AML-193 (cell line): ENCODE measurements at places on chromosomes 3 and 15.

DNA sequence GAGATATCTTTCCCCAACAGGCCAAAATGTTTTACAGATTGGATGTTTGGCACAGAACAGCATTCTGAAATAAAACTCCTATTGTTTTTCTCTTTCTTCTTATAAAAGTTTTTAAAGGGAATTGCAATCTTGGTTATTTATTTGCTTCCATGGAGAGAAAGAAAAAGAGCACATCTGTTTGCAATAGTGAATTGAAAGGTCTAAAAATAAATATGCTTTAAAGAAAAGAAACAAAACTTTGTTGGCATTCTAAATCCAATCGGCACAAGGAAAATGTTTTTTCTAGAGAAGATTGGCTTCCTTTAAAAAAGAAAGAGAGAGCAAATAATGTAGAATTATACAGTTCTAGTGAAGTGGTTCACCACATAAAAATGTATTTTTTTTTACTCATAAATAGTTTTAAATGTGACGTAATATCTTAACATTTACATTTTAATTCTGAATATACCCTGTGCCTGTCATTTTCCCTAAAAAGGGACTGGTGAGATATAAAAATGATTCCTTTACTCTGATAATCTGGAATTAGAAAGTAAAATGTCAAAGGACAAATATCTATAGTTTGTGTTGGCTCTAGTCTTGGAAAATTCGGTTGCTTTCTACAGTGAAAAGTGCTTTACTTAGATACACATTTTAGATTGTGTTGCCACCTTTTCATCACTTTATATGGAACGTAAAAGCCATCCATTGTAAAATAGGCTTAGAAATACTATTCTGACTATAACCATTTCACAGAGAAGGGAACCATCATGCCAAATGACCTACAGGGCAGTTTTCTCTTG is 257.4 kb upstream of the CBLB start:
- DNase-seq: no peak

DNA sequence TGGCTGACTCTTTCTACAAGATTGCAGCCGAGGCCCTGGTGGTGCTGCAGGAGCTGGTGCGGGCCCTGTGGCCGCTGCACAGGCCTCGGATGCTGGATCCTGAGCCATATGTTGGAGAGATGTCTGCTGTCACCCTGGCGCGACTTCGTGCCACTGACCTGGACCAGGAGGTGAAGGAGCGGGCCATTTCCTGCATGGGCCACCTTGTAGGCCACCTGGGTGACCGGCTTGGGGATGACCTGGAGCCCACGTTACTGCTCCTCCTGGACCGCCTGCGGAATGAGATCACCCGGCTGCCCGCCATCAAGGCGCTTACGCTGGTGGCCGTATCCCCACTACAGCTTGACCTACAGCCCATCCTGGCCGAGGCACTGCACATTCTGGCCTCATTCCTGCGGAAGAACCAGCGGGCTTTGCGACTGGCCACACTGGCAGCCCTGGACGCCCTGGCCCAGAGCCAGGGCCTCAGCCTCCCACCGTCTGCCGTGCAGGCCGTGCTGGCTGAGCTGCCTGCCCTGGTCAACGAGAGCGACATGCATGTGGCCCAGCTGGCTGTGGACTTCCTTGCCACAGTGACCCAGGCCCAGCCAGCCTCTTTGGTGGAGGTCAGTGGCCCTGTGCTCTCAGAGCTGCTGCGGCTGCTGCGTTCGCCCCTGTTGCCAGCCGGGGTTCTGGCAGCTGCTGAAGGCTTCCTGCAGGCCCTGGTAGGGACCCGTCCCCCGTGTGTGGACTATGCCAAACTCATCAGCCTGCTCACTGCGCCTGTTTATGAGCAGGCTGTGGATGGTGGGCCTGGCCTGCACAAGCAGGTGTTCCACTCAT is 20.3 kb downstream of the CAND2 start:
- no peak for DNase-seq

GRCh38 chr3:185865247-185865646 is 40.4 kb upstream of the IGF2BP2 start:
- DNase-seq: no peak

DNA sequence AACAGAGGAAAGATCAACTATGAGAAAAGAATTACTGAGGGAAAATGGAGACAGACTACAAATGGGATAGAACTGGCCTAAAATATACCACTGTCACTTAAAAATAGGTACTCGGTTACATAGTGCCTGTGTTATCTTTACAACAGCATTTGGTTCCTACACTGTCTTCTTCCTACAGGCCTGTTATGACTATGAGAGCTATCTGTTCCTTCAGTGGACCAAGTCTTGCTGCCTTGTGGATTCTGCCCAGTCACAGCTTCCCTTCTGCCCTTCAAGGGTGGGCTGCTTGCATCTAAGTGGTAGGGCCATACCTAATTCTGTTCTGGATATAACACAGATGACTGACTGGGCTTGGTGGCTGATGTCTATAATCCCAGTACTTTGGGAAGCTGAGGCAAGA is 13.8 kb upstream of the ARHGEF3 start:
- no peak for DNase-seq

GRCh38 chr3:77835921-77836320 is 796.0 kb downstream of the ROBO2 start:
- no peak for DNase-seq

- no peak for DNase-seq
Observed at GRCh38 chr3:14787630-14788029, 31.1 kb upstream of the FGD5 start.
